NCI-H2081 treated with DMSO at 0.1 percent for 48 hours (cell line): ENCODE measurements at places on chromosomes 13 and 19.

GRCh38 chr19:7953576-7953975 lies 10.1 kb upstream of the TIMM44 start:
- DNase-seq = no peak

- no peak for DNase-seq
Observed at GRCh38 chr19:8396563-8397203, 6.5 kb downstream of the RAB11B start.

- DNase-seq = no peak
Observed at GRCh38 chr13:31038834-31039552, 106.5 kb downstream of the TEX26 start.

DNA sequence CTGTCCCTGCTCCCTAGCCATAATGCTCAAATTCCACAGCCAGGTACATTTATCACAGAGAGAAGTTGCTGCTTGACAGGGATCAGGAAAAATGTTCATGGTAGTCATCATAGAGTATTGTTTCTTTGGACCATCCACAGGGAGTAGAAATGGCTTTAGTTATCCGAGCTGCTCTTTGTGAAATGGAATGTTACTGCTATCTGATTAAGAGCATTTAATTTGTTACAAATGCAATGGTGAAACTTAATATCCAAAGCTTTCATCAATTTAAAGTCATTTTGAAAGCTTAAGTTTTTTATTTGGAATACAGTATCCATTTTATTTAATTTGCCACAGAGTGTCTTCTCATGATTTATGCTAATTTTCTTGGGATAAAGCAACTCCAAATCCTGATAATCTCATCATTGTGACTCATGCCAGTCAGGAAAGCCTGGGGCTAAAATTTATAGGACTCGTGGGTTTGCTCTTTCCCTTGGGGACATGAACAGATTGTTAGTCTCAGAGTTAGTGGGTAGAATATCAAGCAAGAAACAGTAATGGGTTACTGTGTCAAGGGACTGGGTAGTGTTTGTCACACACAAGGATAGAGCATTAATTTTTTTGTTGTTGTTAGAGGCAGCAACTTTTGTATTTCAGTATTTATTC lies 59.8 kb downstream of the SCEL start:
- no peak for DNase-seq

DNA sequence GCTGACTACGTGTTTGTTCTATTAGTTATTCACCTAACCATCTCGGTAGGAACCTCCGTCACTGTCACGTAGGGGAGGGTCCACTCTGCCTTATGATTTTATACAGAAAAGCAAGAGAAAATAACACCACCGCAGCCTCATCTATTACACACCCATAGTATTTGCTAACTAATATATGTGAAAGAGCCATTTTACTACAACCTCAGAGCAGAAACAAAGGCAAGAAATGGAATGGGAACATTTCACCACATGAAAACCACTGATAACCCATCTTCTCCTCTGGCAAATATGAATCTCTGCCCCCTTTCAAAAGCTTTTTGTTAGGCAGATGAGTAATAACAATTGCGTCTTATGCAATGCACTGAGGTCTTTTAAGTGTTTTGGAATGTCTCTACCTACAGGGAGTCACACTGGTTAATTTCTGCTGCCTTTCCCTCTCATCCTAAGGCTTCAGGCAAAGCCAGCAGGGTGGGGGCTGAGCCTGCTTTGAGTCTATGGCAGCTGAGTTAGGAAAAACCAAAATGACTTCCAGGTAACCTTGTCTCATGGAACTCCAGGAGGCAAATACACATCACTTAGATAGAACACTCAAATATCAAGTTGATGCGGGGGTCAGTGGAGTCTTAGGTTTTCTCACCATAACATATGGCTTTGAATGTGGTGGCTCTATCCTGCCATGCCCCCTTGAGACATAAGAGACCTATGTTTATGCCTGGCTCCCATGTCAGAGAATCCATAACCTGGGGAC lies 15.0 kb downstream of the TSHZ3 start:
- no peak for DNase-seq

GRCh38 chr19:56725829-56726424 lies 54.4 kb upstream of the ZNF835 start:
- DNase-seq = no peak

- DNase-seq = no peak
Observed at GRCh38 chr19:32928806-32929205, 43.0 kb downstream of the CEP89 start.

DNA sequence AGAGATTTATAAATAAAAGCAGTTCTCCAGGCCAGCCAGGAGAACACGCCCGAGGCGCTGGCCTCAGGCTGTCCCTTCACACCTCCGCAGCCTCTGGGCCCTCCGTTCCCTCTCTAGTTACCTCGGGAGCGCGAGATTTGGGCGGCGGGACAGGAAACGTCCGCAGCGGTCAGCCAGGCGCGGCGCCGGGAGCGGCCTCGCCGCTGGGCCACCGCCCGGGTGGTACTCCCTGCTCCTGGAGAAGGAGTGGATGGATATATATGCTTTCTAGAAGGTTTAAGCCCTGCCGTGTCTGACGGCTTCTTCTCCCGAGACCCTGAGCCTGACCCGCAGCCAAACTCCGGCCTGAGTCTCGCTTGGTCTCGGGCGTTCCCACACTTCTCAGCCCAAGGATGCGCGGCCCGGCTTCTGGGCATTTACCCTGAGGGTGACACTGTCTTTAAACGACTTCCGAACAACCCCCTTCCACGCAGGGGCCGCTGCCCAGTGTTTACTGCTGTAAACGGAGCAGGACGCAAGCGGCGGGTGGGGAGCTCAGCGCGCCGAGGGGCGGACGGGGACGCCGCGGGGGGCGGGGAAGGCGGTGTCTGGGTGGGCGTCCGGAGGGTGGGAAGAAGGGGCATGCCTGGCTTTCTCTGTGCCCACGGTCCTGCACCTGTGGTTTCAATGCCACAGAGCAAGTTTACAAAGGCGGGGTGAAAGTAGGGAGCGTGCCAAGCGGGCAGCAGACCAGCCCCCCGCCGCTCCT lies 2.0 kb upstream of the ZIC2 start:
- no peak for DNase-seq

DNA sequence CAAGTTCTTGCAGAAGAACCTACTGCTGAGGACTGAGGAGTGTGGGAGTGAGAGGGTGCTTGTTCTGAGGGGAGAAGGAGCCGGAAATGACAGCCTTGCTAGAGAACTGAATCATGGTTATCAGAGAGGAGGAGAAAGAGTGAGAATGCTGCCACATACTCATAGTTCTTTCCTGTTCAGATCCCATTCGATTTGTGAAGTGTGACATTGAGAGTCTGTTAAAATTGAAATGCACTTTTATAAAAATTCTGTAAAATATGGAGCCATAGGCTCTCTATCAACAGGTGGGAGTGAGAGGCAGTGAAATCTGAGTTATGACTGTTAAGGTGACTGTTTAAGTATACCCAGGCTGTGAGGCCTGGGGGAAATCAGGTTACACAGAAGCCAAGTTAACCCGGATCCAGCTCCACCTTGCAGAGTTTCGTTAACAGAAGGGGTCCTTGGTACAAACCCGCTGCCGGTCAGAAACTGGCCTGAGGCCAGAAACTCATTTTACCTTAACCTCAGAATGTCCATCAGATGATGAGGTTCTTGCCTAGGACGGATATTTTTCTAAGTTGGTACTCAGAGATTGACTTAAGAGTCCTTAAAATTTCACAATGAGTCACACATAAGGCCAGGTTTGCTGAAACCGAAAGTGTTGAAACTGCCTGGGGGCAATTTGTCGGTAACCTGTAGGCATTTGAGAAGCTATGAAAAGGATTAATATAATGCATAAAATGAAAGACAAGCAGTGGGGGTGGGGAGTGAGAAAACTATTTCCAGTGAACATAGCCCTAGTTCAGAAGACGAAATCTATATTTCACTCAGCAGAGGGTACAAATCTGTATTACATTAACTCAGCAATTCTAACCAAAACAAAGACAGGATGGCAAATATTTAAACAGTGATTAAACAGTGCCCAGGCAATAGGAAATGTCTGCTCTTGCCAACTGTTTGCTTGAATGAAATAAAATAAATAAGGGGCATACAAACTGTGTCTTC lies 350.5 kb downstream of the KCNRG start:
- peak; percentile 87 for DNase-seq

- no peak for DNase-seq
Observed at GRCh38 chr13:30023196-30023895, 172.9 kb upstream of the UBL3 start.

DNA sequence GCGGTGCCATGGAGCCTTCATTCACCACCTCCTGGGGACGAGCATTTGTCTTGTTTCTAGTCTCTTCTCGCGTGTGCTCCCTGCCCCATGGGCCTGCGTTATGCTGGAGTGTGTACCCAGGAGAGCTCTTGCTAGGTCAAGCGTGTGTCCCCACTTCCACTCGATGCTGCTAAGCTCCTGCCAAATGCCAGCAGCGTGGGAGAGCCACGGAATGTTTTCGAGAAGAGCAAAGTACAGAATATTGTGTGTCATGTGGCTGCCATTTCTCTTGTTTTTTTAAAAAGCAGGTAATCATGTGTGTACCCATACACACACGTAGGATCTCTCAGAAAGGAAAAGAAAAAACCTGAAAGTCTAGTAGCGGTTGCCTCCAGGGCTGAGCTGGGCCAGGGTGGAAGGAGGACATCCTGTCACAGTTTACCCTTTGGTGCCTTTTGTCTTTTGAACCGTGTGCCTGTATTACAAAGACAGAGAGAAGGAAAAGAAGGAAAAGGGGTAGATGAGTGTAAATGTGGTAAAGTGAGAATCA lies 28.6 kb downstream of the PAK4 start:
- no peak for DNase-seq

DNA sequence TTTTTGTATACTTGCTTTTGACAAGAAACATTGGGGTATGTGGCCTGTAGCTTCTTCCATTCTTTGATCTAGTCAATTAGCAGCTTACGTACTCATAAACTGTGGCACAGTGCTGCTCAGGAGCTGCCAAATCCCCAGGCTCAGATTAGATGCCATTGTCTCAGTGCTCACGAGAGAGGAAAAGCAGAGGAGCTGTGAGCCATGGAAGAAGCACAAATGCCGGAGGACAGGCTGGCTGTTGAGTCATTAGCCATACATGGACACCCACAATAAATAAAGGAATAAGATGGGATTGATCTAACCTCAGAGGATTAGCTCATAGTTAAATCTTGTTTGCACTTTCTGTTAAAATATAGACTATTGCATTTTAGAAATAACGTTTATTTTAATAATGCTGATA lies 121.7 kb downstream of the POSTN start:
- DNase-seq = no peak

GRCh38 chr19:8416796-8417195 lies 3.7 kb downstream of the MARCHF2 start:
- no peak for DNase-seq

- DNase-seq = no peak
Observed at GRCh38 chr19:51098365-51099046, 9.7 kb downstream of the CTU1 start.
